Activated CD4-positive, alpha-beta T cell treated with anti-CD3 and anti-CD28 coated beads for 36 hours (primary cell): ENCODE measurements at places on chromosomes 5 and 9.
A peak's percentile ranks its signal among the peaks of the same experiment; 100 is the strongest.

GRCh38 chr5:175706499-175706898 lies 48.6 kb downstream of the HRH2 start:
- DNase-seq: no peak

- peak; percentile 64 for DNase-seq
Observed at GRCh38 chr9:114805670-114806525, at the start of gene TNFSF15. TSS of gene TNFSF15 (minus strand) at chr9:114806039. CDS start at chr9:114806012, 27 bp downstream.

DNA sequence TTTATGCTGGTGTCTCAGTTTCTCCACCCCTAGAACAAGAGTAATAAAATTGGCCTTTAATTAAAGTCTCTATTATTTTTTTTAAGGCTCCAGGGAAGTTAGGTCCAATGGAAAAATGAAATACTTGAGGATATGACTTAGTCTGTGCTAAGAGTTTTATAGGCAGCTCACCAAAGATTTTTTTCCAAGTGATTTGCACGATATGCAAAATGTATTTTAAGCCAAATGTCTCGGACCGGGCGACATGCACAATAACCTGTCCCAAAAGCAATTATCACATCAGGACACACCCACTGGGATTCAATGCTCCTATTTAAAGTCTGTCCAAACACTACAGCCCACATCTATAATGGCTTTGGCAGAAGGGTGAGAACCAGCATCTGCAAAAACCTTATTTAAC lies 136.1 kb upstream of the ANKH start:
- DNase-seq: no peak

GRCh38 chr9:4769321-4770080 lies 23.2 kb upstream of the RCL1 start:
- DNase-seq: peak; percentile 57

DNA sequence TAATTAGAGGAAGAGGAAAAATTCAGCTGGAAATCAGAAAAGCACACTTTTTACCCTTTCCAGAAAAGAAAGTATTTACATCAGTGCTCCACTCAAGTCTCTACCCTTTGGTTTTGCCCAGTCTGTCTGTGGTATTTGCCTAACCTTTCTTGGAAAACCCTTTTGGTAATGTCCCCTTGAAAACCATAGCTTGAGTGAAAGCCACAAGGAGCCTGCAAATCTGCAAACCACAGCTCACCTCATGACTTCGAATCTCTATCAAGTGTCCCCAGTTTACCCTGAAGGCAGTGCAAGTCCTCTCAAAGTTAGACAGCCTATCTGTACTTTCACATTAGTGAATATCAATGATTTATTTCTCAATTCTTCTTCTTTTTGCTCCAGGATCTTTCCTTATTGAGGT lies 162.1 kb upstream of the TSLP start:
- no peak for DNase-seq

- no peak for DNase-seq
Observed at GRCh38 chr9:80061096-80061495, 489.3 kb downstream of the TLE4 start.

DNA sequence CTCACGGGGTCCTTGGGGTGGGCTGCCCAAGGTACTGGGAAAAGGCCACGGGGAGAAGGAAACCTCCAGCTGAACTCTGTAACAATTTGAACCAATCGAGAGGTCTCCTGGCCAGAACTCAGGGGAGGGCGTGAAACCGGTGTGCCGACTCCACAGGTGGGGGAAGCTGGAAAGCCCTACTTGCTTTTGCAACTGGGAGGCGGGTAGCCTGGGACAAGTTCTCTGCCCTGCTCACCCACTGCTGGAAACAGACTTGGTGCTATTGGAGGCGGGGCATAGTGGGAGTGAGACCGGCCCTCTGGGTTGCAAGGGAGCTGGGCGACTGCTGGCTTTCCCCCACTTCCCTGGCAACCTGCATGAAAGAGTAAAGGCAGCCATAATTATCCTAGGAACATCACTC lies 73.2 kb upstream of the SLIT3 start:
- DNase-seq: no peak

DNA sequence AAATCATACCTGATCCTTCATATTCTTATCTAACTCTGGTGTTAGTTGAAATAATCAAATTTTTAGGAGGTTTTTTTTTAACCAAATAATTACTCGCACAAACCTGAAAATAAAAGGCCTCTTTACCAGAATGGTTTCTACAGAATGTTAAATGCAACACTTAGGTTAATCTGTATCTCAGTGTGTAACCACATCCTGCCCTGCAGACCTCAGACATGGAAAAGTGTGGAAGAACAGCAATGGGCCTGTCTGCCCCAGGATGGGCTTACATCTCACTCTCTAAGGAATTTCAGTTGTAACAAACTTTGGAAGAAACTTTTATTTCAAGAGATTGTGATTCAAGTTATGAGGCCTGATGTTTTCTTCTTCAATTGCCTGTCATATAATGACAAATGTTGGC lies 32.5 kb upstream of the MIER3 start:
- DNase-seq: peak; percentile 28

- DNase-seq: no peak
Observed at GRCh38 chr5:139695178-139695573, 47.0 kb downstream of the CXXC5 start.

DNA sequence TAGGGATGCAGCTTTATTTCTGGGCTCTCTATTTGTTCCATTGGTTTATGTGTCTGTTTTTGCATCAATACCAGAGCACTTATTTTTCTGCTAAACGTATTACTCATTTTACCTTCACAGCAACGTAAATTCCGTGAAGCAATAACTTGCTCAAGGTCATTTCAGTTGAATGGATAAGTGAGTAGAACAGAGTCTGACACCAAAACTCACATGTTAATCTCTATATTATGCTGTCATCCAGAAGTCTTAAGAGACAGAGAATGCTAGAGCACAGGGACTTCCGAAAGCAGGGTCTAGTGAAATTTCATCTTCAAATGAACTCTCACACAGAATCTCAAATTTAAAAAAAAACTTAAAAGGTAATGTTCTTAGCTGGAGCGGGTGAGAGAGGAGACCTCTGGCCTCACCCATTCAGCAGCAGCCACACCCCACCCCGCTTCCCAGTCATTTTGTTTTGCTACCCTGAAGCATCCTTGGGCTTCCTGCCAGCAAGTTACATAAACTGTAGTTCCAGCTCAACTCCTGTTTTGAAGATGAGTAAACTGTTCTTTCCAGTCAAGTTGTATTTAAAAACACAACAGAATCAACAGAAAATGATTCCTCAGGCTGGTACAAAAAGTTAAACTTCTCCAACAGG lies 69.3 kb downstream of the TRIM36 start:
- DNase-seq: no peak

- no peak for DNase-seq
Observed at GRCh38 chr5:88707216-88707965, 175.6 kb downstream of the MEF2C start.

DNA sequence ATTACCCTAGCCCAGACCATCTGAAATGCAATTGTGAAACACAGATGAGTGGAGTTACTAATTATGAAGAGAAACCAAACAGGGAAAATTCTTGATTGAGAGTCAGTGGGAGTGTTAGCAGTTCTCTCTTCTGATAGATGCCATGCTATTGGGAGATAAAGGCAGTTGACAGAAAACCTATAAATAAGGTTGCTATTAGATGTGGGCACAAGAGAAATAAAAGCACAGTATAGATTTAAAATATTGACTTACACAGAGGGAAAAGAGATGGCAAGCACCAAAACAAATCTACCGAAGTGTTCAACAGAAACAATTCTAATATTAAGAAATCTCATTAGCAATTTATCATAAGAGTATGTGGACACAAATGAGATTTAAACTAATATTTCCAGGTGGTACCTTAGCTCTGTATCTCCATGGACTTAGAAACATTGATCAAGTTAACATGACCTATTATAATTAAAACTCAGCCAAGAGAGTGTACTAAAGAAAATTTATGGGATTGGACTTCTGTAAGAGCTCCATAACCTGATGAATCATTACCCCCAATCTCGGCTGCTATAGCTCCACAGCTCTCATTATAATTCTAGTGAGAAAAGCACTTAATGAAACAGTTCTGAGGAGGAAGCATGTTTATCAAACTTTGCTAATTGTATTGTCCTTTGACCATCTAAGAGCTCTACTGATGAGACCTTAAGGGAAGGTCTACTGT lies 665.0 kb upstream of the RIOK2 start:
- no peak for DNase-seq

GRCh38 chr5:2173151-2173834 lies 290.6 kb upstream of the IRX4 start:
- DNase-seq: no peak

DNA sequence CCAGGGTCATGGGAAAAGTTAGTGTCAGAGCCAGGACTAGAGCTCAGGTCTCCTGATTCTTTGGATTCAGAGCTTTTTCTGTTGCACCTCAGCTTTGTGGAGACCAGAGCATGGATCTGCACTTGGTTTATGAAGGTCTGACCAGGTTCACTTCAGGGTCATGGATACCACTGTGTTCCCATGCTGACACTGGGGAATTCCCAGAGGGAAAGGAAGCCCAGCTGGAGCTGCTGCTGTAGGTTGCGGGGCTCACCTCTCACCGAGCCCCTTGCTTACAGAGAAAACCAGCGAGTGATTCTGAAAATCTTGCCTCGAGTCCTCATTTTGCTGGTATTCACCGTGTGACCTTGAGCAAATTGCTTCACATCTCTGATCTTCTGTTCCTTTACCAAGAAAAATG lies 83.0 kb downstream of the RGS3 start:
- DNase-seq: no peak

- DNase-seq: no peak
Observed at GRCh38 chr9:21141427-21141882, at the start of gene IFNW1. TSS of gene IFNW1 (minus strand) at chr9:21141832. CDS start at chr9:21141570, 262 bp downstream.

GRCh38 chr5:145978708-145979107 lies 42.3 kb downstream of the SH3RF2 start:
- DNase-seq: no peak

DNA sequence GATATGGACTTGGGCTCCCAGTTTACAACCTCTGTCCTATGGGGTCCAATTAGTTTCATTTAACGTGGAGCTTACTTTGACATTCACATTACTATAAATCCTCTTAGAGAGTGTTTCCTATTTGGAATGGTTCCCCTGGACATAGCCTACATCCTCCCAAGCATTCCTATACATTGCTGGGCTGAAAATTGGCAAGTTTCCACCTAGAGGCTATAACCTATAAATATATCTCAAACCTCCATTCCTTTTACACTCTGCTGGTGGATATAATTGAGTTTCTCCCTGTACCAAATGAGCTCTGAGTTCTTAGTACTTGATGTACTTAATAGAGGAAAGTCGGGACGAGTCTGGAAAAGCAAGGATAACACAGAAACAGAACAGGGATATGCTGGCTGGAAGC lies 172.8 kb downstream of the ASTN2 start:
- no peak for DNase-seq

- no peak for DNase-seq
Observed at GRCh38 chr5:60066502-60066901, 173.0 kb upstream of the PDE4D start.

- no peak for DNase-seq
Observed at GRCh38 chr5:161676103-161676502, 9.4 kb upstream of the GABRA6 start.

DNA sequence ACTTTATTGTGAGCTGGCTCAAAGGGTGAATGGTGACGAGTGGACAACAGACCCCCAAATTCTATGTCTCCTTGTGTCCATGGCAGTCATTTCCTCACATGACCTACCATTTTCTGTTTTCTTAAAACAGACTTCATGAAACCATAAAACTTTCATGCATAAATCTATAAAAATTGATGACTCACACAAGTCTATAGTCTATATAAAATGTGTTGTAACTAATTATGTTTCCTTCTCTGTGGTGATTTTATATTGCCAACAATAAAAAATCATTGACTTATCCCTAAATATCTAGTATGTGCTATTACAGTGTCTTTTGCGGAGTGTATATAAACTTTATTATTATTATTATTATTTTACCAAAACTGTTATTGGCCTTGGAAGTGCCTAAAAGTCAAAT lies 382.4 kb downstream of the MAT2B start:
- DNase-seq: no peak

- no peak for DNase-seq
Observed at GRCh38 chr9:72257814-72258213, 107.2 kb downstream of the ZFAND5 start.

DNA sequence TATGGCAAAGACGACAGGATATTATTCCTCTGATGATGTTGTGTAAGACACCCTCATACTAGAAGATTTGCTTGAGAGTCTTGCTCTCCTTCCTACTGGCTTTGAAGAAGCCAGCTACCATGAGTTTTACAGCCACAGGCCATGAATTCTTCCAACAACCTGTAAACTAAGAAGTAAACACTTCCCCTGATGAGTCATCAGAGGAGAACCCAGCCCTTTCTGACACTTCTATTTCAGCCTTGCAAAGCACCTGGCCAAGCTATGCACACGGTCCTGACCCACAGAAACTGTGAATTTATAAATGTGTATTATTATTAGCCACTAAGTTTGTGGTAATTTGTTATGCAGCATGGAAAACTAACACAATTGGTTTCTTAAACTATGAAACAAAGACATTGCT lies 288.8 kb upstream of the ADAMTSL1 start:
- no peak for DNase-seq

DNA sequence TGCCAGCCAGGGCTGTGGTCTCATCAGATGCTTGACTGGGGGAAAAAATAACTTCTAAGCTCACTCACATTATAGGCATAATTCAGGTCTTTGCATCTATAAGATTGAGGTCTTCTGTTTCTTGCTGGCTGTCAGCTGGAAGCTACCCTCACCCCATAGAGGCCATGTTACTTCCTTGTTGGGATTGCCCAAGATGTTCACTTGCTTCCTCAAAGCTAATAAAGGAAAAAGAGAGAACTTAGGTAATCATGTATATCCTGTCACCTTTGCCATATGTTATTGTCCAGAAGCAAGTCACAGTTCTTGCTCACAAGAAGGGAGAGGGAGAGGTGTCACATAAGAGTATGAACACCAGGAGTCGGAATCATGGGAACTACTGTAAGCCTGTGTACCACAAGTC lies 38.7 kb upstream of the ANKRD34B start:
- no peak for DNase-seq

GRCh38 chr9:113851873-113852272 lies 24.2 kb upstream of the ZNF618 start:
- no peak for DNase-seq

GRCh38 chr9:12425878-12426864 lies 267.0 kb upstream of the TYRP1 start:
- no peak for DNase-seq

- no peak for DNase-seq
Observed at GRCh38 chr9:115757461-115757860, 396.1 kb upstream of the PAPPA start.

DNA sequence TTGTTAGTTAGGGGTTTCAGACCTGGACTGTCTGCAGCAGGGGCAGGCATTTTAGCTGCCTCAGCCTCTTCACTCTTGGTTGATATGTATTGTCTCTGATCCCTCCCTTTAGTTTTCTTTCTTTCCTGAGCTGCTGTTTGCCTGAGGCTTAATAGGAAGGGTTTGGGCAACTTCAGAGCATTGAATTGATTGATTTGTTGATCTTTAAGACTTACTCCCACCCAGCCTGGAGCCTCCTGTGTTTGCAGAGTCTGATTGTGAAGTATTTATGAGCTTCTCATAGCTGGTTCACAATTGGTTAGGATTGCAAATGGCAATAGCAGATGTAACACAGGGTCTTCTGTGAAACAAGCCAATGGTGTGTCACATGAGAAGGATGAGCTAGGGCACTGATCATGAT lies 671.8 kb upstream of the SEMA6A start:
- no peak for DNase-seq

- no peak for DNase-seq
Observed at GRCh38 chr9:136916330-136917184, 28.0 kb downstream of the FBXW5 start.

GRCh38 chr9:114177423-114178064 lies 22.2 kb downstream of the COL27A1 start:
- DNase-seq: no peak

GRCh38 chr9:131824155-131824594 lies 84.3 kb upstream of the RAPGEF1 start:
- DNase-seq: no peak

- DNase-seq: peak; percentile 48
Observed at GRCh38 chr5:140806834-140807775, at the start of gene PCDHA4. TSS of gene PCDHA4 (plus strand) at chr5:140807068.
